ENCODE measurements at places on chromosomes 2 and 18.

GRCh38 chr18:8776013-8776943 is 70.9 kb downstream of the MTCL1 start:
- no peak for DNase-seq

DNA sequence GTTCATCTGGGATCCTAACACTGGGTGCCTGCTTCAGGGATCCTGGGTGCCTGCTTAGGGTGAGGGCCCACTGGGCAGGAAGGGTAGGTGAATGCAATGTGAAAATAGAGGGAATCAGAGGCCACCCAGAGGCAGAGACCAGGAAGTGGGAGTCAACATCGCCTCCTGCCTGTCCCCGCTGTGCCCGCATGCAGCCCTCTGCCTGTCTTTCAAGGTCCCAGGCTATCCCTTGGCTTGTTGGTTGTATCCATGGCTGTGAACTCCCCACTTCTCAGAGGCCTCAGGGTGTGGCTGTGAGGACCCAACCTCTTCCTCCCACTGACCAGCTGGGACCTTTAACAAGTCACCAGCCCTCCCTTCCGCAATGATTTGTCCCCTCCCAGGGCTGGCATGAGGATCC is 26.5 kb downstream of the PSD4 start:
- DNase-seq = no peak

GRCh38 chr2:109736177-109736827 is 57.8 kb upstream of the RGPD5 start:
- DNase-seq = peak; percentile 12

GRCh38 chr2:28720345-28720744 is 31.3 kb upstream of the PPP1CB start:
- no peak for DNase-seq

DNA sequence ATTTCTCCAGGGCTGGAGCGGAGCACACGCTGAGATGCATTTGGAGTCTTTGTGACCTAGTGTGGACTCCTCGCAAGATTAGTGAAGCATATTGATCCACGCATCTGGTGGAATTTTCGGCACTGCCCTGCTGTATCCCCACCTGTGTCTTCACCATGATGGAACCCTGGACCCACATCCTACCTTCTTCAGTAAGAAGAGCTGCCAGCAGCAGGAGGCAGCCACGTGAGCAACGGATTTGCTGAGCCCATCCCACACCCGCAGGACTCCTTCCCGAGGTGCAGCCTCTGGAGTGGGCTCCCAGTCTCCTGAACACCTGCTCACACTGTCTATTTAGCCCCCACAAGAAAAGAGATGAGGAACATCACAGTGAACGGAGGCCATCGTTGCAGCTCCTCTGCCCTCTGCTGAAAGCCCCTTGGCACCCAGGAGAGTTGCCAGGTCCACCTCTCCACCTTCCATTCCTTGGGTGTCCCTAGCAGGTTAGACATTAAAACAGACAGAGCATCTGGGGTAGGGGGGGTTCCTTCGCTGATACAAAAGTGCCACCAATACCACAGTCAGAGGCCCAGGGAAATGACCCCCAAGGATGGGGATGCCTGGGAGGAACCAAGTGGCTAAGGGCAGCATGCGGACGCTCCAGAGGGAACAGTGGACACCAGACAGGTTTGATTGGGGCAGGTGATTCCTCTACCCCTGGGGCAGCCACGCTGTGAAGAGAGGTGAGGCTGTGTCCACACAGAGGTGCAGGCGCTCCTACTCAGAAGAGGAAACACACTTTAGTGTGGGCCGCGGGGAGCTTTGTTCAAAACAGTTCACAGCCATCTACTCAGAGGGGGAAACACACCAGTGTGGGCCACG is 302.8 kb upstream of the SALL3 start:
- DNase-seq = no peak

- DNase-seq = no peak
Measured at GRCh38 chr2:238241970-238242369, 2.1 kb upstream of the HES6 start.

- no peak for DNase-seq
Measured at GRCh38 chr2:239368906-239369552, 31.8 kb downstream of the HDAC4 start.

GRCh38 chr2:239276851-239277250 is 124.0 kb downstream of the HDAC4 start:
- DNase-seq = no peak

DNA sequence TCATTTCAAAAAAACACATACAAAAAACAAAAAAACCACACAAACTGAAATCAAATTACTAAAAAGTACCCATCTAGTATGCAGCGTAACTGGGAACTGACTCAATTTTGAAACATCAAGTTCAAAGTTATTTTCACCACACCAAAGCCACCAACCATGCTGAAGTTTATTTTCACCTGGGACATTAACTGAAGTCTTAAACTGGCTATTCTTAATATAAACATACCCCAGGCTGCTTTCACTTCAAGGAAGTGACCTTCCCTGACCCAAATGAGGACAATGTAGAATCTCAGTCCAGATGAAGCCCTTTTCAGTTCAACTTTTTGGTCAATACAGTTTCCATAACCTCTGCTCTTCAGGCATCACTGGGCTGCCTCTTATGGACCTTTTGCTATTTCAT is 84.6 kb downstream of the PIGN start:
- no peak for DNase-seq

- no peak for DNase-seq
Measured at GRCh38 chr2:69227716-69228115, 159.3 kb downstream of the GFPT1 start.

- no peak for DNase-seq
Measured at GRCh38 chr2:17299891-17300540, 218.2 kb downstream of the RAD51AP2 start.

DNA sequence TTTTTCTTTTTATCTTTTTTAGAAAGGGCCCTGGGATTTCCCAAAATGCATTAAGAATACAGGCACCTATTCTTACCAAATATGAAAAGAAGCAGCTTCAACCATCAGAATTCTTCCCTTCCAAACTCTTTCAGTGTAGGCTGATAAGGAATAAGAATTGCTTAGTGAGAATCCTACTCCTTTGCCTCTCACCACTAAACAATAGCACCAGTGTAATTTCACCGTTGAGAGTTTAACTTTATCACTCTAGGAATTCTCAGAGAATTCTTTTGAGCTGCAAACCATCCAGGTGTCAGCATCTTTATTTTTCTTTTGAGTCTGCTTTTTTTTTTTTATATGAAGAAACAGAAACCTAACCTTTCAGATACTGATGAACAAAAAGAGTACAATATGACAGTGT is 194.9 kb downstream of the RIT2 start:
- no peak for DNase-seq

DNA sequence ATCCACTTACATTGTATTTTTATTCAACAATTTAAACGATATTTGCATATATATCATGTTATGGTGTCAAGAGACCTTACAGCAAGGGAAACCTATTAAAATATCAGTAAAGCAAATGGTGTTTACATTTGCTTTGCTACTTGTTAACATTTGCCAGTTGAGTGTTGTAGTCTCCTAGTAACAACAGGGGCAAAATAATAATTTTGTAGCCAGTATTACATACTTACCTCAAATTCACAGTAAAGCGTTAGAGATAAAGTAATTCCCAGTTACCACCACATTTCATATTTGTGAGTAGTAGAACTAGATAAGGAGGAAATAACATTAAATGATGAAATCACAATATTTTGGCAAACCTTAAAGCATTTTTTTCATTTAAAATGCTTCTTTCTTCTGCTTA is 71.3 kb downstream of the FASTKD2 start:
- no peak for DNase-seq

DNA sequence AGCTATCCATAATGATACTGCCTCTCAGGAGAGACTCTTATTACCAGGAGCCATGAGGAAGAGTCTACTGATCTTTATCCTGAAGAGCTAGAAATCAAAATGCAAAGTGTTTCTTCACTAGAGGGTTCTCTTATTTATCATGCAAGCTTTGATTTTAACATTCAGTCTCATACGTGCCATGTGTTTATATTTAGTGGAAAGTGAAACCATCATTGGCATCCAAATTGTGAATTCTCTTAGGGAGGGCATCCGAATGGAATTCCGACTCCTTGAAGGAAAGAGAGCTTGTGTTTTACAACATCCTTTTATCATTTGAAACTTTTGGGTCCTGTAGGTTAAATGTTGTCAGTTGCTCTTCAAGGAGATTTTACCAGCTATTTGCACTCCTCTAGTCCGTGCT is 170.4 kb upstream of the SESTD1 start:
- DNase-seq = no peak

GRCh38 chr18:56501896-56502295 is 136.5 kb downstream of the TXNL1 start:
- no peak for DNase-seq

DNA sequence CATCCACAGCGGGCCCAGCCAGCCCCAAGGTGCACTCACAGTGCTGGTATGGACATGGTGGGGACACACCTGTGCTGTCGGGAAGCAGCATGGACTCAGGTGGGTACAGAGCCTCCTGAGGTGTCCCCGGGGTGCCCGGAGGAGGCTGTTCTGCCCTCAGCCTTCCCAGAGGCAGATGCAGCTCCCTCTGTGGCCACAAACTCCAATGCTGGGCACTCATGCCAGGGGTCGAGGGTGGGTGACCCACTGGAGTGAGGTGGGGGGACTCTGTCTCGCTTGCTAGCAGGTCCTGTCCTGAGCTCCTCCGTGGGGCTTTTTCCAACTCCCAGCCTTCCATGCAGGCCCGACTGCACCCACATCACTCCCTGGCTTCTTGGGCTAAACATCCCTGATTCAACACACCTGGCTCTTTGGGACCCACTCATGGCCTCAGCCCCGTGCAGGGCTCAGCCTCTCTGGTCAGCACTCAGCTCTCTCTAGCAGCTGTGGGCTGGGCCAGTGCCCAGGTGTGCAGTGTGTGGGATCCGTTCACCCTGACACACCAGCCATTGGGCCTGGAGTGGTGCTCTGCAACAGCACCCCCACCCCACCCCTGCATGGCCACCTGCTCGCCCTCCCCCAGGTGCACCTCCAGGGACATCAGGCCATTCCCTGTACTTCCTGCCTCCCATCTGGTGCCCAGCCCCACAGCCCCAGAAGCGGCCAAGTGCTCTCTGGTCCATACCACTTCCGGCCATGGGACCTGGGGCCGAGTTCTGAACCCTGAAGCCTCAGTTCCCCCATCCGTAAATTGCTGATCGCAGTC is 16.0 kb downstream of the RAMP1 start:
- no peak for DNase-seq

- no peak for DNase-seq
Measured at GRCh38 chr2:202278036-202278760, 12.6 kb downstream of the NOP58 start.

- DNase-seq = peak; percentile 37
Measured at GRCh38 chr2:26942543-26943295, 27.7 kb upstream of the MAPRE3 start.

- DNase-seq = no peak
Measured at GRCh38 chr2:240588006-240588655, 1.6 kb downstream of the CAPN10 start.

DNA sequence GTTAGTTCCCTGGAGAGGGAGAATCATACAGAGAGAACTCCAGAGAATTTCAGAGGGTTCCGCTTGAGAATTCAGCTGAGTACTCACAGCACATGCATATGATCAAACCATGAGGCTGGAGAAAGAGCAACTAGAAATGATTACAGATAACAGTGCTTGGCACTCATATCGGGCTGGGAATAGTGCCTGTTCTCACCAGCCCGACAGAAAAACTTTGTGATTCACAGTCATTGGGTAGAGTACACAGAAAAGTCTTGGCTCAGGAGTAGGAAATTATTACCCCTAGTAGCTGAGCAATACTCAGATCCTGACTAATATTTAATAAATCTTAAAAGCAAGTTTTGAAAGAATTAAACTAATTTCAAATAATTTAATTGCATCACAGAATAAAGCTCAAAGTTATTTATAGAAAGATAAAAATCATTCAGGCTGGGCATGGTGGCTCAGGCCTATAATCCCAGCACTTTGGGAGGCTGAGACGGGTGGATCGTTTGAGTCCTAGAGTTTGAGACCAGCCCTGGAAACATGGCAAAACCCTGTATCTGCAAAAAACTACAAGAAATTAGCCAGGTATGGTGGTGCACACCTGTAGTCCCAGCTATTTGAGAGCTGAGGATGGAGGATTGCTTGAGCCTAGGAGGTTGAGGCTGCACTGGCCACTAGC is 6.8 kb downstream of the WDPCP start:
- no peak for DNase-seq

- DNase-seq = peak; percentile 73
Measured at GRCh38 chr2:225400060-225400511, 576 bp downstream of the NYAP2 start.

- no peak for DNase-seq
Measured at GRCh38 chr2:9644603-9645002, 13.8 kb upstream of the YWHAQ start.

DNA sequence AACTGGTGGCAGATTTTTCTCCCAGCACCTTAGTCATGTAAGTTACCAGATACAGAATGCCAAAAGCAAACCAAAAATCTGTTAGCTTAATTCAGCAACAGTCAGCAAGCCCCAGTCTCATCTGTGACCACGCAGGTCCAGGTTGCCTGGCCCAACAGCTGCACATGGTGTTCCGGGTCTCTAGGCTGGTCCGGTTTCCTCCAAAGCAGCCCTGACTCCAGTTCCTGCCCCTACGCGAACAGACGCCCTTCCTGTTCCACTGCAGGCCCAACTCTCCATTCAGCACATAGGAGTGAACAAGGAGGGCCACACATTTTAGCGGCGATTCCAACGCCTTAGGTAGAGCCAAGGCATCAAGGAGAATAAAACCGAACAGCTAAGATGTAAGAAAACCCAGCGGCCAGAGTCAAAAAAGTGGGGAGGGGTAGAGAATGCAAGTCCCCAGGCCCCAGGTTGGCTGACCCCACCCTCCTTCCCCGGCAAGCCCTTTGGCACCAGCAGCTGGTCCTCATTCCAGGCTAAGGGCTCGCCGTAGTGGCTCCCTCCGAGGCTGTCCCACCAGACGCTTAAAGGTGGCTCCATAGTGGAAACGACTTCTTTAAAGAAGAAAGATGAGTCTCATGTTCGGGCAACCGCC is 1.5 kb downstream of the STK25 start:
- DNase-seq = no peak

GRCh38 chr2:84970868-84971509 is at the start of gene KCMF1:
TSS of gene KCMF1 (plus strand) at chr2:84971161. CDS start at chr2:84971452, 291 bp downstream.
- DNase-seq = peak; percentile 43

DNA sequence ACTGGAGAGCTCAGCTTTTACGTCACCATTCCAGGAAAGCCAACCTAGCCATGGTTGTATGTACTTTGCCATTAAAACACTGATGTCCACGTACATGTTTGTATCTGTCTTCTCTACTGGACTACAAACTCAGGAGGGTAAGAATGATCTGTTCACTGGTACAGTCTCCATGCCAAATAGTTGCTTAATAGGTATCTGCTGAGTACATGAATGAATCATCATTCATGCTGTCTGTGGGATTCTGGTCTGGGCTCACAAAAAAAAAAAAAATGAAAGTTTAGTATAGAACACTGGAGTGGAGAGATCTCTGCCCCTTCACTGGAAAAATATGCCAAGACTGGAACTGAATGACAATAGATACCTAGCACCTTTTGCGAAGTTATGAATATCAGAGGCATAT is 102.6 kb upstream of the ITGA4 start:
- no peak for DNase-seq
